EH (cell line): ENCODE measurements at places on chromosomes 5 and 9.

DNA sequence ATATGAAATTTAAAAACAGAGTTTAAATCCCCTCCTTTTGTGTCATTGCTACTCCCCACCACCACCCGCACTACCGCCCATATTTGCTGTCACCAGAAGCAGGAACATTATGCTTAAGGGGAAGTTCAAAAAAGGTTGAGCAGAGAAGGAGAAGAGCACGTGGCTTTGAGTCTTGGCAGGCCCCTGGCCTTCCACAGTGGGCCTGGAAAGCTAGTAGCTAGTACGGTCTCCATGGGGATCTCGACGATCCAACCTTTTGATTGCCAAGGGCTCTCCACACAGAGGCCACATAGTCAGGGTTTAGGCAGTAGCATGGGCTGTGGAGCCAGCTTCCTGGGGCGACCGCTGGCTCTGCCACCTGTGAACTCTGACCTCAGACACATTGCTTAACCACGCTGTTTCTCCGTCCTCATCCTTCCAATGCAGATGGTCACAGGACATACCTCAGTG is 90.1 kb downstream of the GOLPH3 start:
- DNase-seq, result no peak

DNA sequence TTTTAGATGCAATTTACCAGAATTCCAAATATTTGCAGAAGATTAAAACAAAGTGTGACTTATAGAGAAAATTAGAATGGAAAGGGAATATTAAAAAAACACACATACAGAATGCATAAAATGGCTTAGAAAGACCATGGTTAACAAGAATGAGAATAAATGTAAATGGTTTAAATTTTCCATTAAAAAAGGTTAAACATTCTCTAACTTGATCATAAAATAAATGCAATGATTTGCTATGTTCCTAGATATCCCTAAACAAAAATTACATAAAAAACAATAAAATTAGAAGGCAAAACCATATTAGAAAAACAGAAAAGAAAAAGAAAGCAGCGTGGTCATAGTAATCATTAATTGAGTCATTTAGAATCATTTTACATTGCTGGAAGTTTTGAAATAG is 152.5 kb downstream of the TMEM38B start:
- no peak for DNase-seq

- no peak for DNase-seq
Observed at GRCh38 chr9:72415163-72415562, 50.2 kb upstream of the ZFAND5 start.

GRCh38 chr5:42157215-42157614 is 232.1 kb downstream of the FBXO4 start:
- no peak for DNase-seq

- DNase-seq, result no peak
Observed at GRCh38 chr9:28320616-28321015, 747.3 kb upstream of the C9orf72 start.

DNA sequence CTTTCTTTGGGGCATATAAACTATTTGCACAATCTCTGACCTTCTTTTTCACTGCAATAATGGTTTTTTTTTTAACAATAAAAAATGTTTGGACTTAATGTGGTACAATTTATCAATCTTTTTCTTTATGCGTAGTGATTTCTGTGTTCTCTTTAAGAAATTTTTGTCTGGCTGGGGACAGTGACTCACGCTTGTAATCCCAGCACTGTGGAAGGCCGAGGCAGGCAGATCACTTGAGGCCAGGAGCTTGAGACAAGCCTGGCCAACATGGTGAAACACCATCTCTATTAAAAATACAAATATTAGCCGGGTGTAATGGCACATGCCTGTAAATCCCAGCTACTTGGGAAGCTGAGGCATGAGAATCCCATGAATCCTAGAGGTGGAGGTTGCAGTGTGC is 72.3 kb downstream of the STK32A start:
- DNase-seq, result no peak

DNA sequence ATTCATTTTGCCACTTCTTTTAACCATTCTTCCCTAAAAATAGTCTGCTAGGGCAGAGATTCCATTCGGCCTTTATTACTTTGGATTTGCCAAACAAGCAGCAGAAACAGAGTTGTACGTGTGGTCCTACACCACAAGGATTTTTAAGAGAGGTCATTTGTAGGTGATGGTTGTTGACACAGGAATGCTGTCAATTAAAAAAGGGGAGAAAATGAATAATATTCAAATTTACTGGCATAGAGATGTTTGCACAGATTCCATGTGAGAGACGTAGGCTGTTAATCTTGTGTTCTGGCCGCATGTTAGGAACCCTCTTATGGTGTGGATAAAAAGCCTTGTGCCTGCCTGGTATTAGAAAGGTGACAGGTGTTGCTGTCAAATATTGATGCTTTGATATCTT is 34.9 kb downstream of the TRIO start:
- DNase-seq, result peak; percentile 71

- DNase-seq, result no peak
Observed at GRCh38 chr9:8895861-8896224, 1096.3 kb upstream of the DMAC1 start.

DNA sequence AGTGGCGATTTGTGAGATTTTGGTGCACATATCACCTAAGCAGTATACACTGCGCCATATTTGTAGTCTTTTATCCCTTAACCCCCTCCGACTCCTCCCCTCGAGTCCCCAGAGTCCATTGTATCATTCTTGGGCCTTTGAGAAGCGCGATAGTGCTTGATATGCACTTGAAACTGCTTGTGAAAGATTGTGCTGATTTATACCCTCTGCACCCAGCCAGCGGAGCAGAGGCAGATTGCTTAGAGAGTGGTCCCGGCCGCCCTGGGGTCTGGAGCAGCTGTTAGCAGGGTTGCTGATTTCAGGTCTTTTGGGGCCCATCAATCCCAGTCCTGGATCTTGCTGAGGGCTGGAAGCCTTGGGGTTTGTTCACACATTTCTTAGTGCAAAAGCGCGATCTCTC is 13.0 kb upstream of the FAM240B start:
- no peak for DNase-seq

DNA sequence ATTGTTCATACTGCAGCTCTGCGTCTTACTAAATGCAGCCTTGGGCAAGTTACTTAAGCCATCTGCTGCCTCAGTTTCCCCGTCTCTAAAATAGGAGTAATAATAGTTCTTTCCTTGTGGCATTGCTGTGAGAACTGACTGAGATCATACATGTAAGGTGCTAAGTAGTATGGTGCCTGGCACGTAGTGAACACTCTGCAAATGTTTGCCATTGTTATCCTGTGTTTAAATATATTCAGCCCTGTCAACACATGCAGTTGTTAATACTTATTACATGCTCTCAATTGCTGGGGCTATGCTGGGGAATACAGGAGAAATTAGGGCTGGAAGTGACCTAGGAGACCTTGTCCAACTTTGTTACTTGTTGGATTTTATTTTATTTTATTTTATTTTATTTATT is 105.2 kb upstream of the RAI14 start:
- no peak for DNase-seq

DNA sequence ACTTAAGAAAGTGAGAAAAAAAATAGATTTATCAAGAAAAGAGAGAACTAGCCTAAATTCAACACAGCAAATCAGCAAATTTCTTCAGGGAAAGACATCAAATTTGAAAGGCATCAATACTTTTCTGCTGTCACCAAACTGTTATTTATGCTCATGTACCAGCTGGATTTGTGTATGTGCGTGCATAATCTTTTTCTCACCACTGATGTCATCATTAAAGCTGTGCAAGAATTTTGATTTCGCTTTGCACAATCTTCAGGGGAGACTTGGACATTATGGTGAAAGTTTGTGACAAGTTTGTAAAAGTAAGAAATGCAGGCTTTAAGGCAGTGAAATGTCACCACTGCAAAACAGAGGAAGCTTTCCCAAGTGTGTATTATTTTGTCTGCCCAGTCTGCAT is 215.4 kb downstream of the SLF1 start:
- no peak for DNase-seq

GRCh38 chr5:8291641-8292040 is 422.7 kb downstream of the MTRR start:
- no peak for DNase-seq

GRCh38 chr9:122122903-122123632 is 30.0 kb upstream of the TTLL11 start:
- peak; percentile 72 for DNase-seq

GRCh38 chr9:107228496-107229039 is 54.5 kb upstream of the RAD23B start:
- no peak for DNase-seq

- no peak for DNase-seq
Observed at GRCh38 chr5:89399548-89399947, 516.6 kb upstream of the MEF2C start.

DNA sequence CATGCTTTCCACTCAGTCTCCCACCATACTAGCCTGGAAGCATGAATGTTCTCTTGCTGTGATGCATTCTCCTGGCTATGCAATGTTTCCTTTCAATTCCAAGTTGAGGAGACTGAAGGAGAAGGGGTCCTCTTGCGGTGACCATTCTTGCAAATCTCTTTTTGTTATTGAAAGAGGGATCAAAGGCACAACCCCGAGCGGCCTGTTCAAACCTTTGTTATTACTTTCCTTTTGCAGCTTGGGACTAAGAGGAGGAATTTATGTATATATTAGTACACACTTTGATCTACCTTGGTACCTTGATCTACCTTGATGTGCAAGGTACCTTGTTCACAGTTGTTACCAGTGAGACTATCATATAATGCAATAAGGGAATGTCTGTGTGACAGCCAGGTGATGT is 147.3 kb downstream of the KCTD16 start:
- DNase-seq, result no peak

- no peak for DNase-seq
Observed at GRCh38 chr9:136675477-136676296, 11.6 kb downstream of the AGPAT2 start.
